Stimulated activated CD8-positive, alpha-beta memory T cell treated with anti-CD3 and anti-CD28 coated beads, Interleukin-7, amount 100 ng/mL, for 48 hours (primary cell): ENCODE measurements at places on chromosomes 16 and 17.

DNA sequence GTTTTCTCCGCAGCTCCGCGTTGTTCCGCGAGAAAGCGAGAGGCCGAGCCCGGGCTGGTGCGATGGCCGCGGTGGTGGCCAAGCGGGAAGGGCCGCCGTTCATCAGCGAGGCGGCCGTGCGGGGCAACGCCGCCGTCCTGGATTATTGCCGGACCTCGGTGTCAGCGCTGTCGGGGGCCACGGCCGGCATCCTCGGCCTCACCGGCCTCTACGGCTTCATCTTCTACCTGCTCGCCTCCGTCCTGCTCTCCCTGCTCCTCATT, 404 bp downstream of the EMC6 start:
- DNase-seq, result no peak

DNA sequence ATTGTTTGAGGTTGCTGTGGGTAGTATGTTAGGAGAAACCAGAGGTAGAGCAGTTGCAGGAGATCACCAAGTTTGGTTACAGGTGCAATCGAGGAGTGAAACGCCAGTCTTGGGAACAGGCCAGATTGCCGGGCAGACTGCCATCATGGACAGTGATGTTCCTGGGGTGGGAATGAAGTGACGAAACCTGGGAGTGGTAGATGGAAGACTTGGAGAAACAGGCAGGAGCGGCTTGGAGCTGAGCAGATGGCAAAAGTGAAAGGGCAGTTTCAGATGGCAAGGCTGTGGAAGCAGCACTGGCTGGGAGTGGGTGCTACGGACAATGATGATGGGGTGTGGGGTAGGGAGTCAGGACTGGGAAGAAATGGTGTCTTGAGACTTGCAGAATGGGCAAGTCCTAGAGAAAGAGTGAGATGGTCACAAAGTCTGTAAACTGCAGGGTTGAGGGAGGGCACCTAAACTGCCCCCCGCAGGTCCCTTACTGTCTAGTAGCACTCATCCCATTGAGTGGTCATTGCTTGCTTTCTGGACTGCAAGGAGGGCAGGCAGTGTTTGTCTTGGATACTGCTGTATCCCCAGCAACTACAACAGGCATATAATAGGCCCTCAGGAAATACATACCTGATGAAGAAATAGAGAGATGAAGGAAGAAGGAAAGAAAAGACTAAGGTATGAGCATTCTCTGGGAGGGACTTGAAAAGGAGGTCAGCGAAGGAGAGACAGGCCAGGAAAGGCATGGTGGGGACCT, 29.5 kb upstream of the ULK2 start:
- no peak for DNase-seq

- DNase-seq, result no peak
These were observed 4.9 kb downstream of the SLFN14 start for GRCh38 chr17:35555691-35556090.

GRCh38 chr17:38663964-38664644, 10.7 kb downstream of the EPOP start:
- no peak for DNase-seq

DNA sequence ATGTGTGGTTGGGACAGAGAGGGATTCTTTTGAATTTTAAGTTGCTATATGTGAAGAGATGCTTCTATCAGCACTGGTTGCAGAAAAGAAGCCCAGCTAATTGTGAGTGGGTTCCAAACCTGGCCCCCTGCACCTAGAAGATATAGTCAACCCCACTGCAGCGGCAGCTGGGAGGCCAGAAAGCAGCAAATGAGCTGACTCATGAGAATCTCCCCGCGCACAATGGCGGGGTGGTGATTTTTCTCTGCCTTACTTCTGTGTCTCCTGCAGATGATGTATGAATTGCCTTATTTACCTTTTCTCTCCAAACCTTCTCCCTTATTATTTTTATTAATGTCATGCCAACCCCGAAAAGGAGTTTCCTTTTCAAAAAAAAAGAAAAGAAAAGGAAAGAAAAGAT, 89.7 kb downstream of the MAF start:
- DNase-seq, result no peak

DNA sequence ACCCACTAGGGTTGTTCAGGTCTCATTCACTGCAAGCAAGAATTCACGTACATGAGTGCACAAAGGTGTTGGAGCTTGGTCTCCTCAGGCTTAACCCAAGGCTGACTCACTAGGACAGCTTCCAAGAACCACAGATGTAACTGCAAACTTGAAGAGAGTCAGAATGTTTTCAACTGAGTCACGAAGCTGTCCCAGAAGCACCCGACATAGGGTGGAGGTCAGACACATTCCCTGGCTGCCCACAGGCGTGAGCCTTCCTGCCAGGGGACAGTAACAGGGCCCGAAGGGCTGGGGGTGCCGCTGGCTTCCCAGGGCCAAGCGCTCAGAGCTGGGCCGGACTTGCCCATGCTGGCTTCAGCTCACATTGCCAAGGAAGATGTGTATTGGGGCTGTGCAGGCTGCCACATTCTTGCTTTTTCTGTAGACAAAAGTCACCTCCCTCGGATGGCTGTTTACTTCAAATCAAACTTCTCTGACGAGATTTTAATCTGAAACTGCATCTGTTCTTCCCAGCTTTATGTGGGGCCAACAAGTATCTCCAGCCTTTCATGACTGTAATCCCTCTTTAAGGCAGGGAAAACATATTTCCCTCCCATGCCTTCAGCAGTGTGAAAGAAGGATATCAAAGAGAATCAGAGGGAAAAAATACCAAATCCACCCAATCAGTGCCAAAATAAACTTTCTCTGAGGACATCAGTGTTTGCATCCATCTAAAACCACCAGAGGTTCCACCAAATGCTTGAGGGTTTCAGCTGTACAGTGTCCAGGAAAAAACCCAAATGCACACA, 14.3 kb downstream of the CMTM3 start:
- DNase-seq, result no peak

DNA sequence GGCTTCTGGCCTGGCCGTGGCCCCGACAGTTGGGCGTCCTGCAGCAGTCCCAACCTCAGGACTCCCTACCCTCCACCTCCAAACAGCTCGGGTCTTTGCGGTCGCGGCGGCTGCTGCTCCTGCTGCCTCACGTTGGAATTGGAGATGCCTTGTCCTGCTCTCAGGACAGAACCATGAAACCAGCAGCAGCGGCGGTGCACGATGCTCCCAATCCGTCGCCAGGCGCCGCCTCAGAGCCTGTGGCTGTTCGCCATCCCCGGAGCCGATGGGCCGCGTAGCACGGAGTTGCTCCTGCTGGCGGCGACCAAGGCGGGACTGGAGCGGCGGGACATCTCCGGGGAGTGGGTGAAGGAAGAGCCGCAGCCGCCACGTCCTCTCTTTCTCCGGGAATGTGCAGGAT, 1965.9 kb downstream of the TP53TG3F start:
- no peak for DNase-seq

DNA sequence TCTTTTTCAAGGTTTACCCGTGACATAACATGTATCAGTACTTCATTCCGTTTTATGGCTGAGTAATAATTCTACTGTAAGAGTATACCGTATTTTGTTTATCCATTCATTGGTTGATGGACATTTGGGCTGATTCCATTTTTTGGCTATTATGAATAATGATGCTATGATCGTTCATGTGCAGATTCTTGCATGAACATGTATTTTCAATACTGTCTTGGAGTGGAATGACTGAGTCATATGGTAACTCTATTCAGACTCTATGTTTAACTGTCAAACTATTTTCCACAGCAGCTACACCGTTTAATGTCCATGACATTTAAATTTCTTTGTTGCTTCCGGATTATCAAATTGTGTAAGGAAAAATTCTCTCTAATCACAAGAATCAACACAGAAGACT, 17.9 kb downstream of the BFAR start:
- no peak for DNase-seq
